ENCODE measurements at places on chromosomes 16 and 17.
A peak's percentile ranks its signal among the peaks of the same experiment; 100 is the strongest.

GRCh38 chr16:56332464-56333079 is 92.8 kb downstream of the AMFR start:
- DNase-seq, result peak; percentile 46

DNA sequence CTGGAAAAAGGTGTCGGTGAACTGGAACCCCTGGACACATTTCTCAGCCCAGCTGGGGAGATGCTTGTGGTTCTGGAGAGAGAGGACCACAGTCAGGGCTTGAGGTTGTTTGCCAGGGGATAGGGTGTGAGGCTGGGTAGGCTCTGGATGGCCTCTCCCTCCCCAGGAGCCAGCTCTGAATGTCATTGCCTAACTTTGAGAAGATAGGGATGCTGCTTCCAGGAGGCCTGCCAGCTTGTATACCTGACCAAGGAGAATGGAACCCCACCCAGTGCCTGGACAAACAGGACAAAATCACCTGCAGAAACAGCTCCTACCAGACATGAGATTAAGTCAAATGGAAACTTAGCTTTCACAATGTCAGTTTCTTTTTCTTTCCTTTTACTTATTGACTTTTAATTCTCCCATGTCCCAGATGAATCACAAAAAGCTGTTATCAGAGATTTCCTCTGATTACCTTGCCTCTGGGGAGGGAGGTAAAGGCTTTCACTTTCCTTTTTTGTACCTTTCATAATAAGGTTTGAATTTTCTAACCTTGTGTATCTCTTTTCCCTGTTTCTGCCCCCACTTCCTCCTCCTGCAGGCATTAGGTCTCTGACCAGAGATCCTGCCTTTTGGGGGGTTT is 29.8 kb upstream of the PLLP start:
- DNase-seq, result no peak

GRCh38 chr17:18626152-18626870 is 17.9 kb downstream of the TBC1D28 start:
- no peak for DNase-seq

GRCh38 chr16:76634847-76635697 is 357.9 kb downstream of the CNTNAP4 start:
- peak; percentile 21 for DNase-seq

GRCh38 chr17:19386051-19386929 is 700 bp downstream of the MFAP4 start:
- DNase-seq, result peak; percentile 68

- DNase-seq, result peak; percentile 46
These were observed 491 bp downstream of the GAS7 start for GRCh38 chr17:10197721-10198508.

- DNase-seq, result no peak
These were observed 11.2 kb downstream of the MAP3K14 start for GRCh38 chr17:45305530-45306087.

- no peak for DNase-seq
These were observed 226.2 kb upstream of the ZFHX3 start for GRCh38 chr16:73274140-73274539.

- DNase-seq, result no peak
These were observed 5.8 kb downstream of the ZG16B start for GRCh38 chr16:2835638-2836493.

- no peak for DNase-seq
These were observed 2.5 kb downstream of the GRIN2C start for GRCh38 chr17:74857191-74857590.

DNA sequence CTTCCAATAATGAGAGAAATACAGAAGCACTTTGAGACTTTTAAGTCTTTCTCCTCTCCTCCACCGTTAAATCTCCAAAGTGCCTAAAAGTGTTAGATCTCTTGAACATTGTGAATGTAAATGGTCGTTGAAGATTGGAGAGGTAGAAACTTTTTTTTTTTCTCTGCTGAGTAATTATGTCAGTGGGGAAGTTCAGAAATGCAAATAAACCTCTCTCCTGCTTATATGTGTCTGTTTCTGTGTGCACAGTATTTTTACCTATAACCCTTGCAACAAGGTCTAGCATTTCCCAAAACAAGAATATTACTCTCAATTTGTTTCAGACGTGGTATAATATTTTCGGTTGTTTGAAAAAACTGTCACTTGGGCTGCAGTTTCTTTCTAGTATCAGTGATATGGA is 833.6 kb upstream of the CDH8 start:
- DNase-seq, result no peak

GRCh38 chr16:84144209-84144858 is 643 bp downstream of the HSDL1 start:
- DNase-seq, result no peak

DNA sequence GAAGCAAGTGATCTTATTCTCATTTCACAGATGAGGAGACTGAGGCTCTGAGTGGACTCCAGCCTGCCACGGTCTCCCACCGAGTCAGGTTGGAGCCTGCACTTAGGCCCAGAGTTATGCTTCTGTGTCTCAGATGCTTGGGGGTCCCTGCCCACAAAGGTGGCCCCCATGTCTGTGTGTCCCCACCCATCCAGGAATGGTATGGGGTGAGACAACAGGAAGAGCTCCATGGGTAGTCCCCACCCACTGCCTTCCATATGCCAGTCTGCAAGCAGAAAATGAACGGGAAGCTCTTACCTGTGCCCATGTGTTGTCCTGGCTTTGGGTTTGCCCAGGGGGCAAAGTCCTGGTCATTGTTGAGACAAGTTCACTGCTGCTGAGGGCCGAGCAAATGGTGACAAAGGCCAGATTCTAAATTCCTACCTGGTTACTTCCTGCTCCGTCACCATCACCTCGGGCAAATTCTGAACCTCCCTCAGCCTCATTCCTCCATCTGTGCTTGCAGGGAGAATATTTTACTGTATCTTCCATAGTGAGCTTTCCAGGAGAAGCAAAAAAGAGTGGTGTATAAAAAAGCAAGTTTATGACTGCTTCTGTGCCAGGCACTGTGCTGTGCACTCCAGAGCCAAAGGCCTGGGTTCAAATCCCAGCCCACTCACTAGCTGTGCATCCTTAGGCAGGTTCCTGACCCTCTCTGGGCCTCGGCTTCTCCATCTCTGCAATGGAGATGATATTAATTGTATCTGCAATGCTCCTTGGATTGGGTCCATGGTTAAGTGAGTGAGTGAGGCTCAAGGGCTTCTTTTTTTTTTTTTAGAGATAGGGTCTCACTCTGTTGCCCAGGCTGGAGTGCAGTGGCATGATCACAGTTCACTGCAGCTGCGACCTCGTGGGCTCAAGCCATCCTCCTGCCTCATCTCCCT is 9.3 kb downstream of the IL4R start:
- DNase-seq, result no peak

- no peak for DNase-seq
These were observed 18.0 kb downstream of the C17orf75 start for GRCh38 chr17:32323811-32324491.

- DNase-seq, result no peak
These were observed 244.6 kb upstream of the MAF start for GRCh38 chr16:79845033-79845733.

DNA sequence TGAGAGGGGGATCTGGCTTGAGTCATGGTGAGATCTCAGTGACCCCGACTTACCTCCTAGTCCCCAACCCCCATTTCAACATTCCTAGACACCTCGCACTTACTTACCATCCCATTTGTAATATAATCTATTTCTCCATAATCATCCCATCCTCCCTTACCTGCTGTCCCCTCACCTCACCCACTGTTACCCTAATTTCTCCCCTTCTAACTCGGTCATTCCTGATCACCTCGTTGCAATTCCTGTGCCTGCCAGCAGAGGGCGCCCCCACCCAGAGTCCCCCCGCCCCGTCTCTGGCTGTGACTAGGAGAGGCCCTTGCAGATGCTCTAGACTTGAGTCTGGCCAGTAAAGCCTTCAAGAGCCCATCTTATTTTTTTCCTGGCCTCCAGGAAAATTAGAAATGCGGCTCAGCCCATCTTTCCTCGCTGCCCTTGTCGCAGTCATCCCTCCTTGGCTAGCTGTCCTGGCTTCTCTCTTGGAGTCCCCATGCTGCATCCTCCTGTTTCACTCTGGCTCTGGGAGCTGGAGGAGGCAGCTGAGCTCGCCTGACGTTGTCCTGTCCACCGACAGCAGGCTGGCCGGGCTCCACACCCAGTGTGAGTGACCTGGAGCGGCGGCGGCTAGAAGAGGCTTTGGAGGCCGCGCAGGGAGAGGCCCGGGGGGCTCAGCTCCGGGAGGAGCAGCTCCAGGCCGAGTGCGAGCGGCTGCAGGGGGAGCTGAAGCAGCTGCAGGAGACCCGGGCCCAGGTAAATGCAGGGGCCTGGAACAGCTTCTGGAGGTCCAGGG is 5.0 kb downstream of the TBKBP1 start:
- DNase-seq, result peak; percentile 78

DNA sequence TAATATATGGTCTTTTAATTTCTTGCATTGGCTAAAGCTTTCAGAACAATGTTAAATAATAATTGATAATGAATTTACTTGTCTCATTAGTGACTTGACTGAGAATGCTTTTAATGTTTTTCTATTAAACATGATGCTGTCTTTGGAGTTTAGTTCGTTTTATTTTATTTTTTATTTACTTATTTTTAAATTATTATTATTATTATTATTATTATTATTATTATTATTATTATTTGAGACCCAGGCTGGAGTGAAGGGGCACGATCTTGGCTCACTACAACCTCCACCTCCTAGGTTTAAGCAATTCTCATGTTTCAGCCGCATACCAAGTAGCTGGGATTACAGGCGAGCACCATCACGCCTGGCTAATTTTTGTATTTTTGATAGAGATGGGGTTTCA is 4.4 kb downstream of the OR3A3 start:
- no peak for DNase-seq

DNA sequence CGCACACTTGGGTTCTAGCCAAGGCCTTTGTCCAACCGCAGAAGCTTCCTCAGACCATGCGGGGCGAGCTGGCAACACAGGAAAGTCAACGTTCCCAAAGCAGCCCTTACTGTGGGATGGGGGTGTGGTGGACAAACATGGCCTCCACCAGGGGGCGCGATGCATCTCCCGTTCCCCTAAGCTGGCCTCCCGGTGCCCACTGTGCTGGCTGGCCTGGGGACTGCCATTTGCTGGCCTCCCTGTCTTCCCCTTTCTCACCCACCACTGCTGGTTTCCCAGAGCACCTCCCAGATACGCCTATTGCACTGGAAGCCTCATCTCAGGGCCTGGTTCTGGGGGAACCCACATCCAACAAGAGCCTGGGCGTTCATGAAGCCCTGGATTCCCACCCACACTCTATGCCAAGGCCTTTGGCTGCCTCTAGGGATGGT is 145.3 kb downstream of the IRF8 start:
- DNase-seq, result no peak

- DNase-seq, result no peak
These were observed 21.1 kb upstream of the CORO6 start for GRCh38 chr17:29643817-29644160.

DNA sequence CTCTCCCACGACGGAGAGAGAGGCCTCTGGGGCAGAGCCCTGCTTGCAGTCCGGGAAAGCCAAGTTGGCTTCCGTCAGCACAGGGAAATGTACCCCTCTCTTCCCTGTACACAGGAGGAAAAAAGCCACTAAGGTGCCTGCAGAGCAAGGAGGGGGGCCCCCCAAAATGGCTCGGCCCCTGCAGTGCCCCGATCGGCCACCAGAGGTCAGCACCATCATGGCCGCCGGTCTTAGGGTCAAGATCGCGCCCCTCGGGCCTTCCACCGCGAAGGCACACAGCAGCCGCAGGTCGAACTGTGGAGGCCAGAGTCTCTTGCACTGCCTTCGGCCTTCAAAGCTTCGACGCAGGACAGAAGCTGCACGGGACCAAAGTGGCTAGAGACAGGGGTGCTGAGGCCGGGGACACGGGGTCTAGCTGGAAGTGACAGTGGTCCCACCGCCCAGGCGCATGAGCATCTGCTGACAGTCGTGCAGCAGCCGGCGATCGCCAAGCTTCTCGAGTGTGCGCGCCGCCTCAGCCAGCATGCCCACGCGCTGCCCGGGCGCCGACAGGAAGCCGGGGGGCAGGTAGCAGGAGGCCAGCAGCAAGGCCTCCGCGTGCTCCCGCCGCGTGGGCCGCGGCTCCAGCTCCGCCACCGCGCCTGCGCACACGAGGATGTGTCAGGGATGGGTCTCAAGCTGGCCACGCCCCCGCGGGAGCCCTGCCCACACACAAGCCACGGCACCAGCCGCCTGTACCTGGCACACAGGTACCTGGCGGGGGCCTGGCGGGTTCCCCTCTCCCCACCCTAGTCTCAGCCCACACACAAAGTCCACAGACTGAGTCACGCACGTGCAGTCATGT is 24.4 kb downstream of the SREBF1 start:
- peak; percentile 85 for DNase-seq

DNA sequence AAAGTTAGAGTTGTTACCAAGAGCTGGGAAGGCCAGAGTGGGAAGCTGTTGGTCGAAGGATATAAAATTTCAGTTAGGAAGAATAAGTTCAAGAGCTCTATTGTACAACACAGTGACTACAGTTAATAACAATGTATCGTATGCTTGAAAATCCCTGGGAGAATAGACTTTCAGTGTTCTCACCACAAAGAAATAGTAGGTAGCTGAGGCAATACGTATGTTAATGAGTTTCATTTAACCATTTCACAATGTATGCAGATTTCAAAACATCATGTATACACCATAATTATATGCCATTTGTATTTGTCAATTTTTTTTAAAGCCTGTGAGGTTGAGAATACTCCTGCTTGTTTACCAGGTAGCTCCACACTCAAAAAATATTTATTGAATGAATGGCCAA is 41.5 kb upstream of the MYOCD start:
- no peak for DNase-seq

- no peak for DNase-seq
These were observed 244.1 kb upstream of the MON1B start for GRCh38 chr16:76946879-76947278.

GRCh38 chr17:62760059-62760944 is 47.8 kb downstream of the MARCHF10 start:
- DNase-seq, result no peak

DNA sequence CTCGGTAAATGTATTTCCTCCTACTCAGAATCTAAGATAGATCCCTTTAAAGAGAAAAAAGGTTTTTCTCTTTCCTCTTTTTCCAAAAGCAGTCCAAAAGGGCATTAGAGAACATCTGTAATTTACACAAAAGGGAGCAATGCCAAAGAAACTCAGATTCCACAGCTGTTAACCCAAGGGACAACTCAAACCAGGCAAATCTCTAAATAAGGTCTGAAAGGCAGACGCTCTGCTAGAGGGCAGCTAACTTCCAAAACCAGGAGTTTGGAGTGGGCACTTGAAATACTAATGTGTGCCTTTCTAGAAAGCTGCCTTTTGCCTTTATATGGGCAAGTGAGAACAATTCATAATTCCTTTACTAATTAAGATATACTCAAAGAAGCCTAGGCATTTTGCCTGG is 435.7 kb downstream of the ZFHX3 start:
- DNase-seq, result no peak

GRCh38 chr17:3049705-3050295 is 13.6 kb downstream of the OR1D5 start:
- DNase-seq, result no peak

- DNase-seq, result no peak
These were observed 18.2 kb downstream of the PAFAH1B1 start for GRCh38 chr17:2611627-2612026.

GRCh38 chr17:81723651-81724209 is 11.6 kb downstream of the SLC25A10 start:
- DNase-seq, result no peak

- peak; percentile 95 for DNase-seq
These were observed 18.2 kb downstream of the GNGT2 start for GRCh38 chr17:49191917-49192741.
